ENCODE measurements at places on chromosomes 11 and 22.

- DNase-seq, result peak; percentile 50
Observed at GRCh38 chr11:2940147-2940920, 11.1 kb upstream of the PHLDA2 start.

- no peak for DNase-seq
Observed at GRCh38 chr11:103294516-103294915, 185.3 kb downstream of the DYNC2H1 start.

GRCh38 chr11:130553306-130553705 is 104.9 kb downstream of the ADAMTS15 start:
- DNase-seq, result no peak

- DNase-seq, result no peak
Observed at GRCh38 chr11:79314906-79315689, 125.7 kb downstream of the TENM4 start.

GRCh38 chr11:63683133-63683991 is 2.1 kb downstream of the RTN3 start:
- DNase-seq, result peak; percentile 13

DNA sequence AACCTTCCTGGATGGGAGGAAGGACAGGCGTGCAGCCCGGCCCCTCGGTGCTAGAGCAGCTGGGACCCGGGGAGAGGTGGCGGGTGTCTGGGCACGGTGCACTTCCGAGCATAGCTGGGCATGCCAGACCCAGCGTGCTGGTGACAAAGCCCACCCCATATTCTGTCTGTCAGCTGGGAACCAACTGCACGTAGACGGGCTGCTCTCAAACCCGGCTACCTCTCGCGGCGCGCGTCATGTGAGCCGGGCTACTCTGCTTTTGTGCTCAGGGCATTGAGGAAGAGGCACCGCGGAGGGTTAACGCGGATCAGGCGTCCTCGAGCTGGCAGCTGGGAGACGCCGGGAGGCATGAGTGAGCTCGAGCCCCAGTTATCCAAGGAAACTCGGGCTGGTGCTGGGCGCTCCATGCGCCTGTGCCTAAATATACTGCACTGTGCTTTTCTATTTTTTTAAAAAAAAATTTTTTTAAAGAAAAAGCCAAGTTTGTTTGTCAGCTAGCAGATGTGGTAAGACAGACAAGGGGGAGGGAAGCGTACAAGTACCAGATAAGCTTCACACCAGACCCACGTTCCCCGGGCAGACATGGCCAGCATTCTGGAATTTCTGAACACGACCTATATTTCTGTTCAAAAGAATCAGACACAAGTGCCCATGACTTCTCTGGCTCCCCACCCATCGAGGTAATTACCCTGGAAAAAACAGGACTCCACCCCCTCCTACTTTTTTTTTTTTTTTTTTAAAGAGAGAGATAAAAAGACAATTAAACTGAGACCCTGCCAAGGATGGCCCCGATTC is 425.6 kb downstream of the SHANK2 start:
- DNase-seq, result no peak

GRCh38 chr11:19419021-19419750 is 178.4 kb upstream of the E2F8 start:
- no peak for DNase-seq

GRCh38 chr11:116646191-116646590 is 126.6 kb downstream of the BUD13 start:
- DNase-seq, result no peak

DNA sequence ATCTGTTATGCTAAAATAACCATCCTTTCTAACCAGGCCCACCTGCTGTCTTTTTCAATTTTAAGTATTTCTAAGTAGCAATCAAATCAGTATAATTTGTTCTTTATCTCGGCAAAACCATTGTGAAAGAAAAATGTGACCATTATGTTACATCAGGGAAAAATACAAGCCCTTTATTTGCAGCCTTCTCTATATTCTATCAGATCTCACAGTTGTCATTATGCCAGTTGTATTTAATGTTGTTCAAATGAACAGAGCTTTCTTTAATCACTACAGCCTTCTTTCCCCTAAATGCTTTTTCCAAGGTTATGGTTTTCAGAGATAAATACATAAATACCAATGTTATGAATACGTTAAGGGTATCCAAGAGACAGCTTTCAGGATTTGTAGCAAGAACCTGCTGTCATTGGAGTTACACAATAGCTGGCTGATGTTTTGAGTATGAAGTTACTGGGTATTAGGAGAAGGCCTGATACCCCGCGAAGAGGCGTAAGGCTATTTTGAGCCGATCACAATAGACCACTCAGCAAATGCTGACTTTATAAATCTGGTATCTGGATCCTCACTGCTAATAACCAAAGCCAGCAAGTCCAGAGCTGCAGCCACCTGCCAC is 406.3 kb downstream of the CADM1 start:
- no peak for DNase-seq

DNA sequence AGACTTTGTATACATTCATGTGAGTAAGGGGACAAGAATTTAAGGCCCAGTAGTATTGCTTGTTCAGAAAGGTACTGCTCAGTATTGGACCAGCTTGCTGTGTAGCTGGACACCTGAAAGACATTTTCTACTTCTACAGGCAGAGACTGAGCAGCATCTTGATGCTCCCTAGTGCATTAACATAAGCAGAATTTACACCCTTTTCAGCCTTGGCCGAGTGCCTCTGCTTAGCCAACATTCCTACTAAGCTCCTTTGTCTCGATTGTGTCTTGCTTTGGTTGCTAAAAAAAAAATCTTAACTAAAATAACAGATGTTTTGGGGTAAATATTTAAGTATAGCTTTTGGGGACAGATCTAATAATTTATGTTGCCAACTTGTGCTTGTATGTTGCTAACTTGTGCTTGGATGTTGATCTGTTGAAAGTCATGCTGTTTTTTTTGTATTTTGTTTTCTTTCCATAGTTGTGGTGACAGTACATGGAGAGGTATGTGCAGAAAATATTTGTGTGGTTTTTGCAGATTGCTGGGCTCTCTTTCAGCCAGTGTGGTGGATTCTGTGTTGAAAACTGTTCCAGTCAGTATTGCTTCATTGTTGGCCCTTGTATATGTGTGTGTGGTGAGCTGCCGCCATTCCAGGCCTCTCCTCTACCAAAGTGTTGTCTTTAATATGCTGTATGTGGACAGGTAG is 3.7 kb downstream of the PTS start:
- no peak for DNase-seq

DNA sequence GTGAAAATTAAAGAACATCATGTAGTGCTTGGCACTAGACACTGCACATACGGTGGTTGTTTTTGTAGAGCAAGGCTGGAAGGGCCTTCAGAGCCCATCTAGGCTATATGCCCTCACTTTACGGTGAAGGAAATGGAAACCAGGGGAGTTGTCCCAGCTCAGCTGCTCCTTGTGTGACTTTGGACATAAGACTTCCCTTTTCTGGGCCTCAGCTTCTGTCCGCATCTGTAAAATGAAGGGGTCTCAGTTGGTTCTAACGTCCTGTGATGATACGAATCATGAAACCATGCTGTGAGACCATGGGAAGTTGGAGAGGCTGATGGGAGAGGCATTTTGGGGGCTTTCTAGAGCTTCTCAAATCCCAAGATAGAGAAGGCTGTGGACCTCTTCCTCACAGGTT is 4.7 kb downstream of the KCNE3 start:
- DNase-seq, result peak; percentile 41

- DNase-seq, result no peak
Observed at GRCh38 chr11:38476808-38477575, 1879.0 kb upstream of the RAG2 start.

- no peak for DNase-seq
Observed at GRCh38 chr22:28223826-28224225, 304.8 kb upstream of the PITPNB start.

DNA sequence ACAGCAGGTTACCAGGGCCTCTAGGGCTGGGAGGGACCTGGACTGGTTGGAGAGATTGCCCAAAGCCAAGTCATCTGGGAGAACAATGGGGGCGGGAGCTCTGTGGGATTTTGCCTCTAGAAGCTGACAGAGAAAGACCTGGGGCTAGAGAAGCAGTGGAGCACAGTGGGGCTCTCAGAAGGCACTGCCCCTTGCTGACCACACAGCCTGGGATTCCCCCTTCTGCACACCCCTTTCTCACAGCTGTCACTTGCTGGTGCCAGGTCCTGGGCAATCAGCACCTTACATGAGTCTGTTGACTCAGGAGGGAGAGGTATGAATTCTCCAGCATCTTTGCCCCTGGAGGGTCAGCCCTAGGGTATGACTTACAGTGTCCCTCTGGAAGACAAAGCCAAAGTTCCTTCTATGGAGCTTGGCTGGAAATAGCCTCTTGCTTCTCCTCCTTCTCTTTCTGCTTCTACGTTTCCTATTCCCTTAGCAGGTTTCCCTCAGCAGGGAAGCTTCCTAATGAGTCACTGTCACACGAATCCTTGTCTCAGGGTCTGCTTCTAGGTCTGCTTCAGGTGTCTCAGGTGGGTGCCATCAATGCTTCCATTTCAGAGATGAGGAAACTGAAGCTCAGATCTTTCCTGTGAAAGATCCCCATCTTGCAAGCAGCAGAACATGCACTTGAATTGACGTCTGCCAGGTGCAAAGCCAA is 27.0 kb downstream of the GDPD5 start:
- DNase-seq, result peak; percentile 39

DNA sequence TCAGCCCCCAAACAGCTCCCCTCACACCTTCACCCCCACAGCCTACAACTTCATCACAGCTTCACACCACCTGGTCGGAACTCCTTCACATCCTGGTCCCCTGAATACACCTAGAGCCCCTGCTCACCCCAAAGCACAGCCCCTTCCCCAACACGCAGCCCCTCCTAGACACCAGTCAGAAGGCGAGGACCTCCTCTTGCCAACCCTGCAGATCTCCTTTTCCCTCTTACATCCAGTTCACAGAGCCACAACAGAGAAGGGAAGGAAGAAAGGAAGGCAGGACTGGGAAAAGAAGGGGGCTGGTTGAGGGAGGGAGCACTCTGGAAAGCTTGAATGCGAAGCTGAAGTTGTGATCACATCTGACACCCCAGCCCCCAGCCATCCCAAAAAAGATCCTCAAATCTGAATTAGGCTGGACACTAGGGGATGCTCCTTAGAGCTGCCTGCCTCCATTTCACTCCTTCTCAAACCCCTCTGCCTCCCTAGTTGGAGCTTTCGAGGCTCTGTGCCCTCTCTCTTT is 629 bp downstream of the CCKBR start:
- no peak for DNase-seq

GRCh38 chr11:81647374-81647773 is 1086.3 kb downstream of the FAM181B start:
- no peak for DNase-seq

DNA sequence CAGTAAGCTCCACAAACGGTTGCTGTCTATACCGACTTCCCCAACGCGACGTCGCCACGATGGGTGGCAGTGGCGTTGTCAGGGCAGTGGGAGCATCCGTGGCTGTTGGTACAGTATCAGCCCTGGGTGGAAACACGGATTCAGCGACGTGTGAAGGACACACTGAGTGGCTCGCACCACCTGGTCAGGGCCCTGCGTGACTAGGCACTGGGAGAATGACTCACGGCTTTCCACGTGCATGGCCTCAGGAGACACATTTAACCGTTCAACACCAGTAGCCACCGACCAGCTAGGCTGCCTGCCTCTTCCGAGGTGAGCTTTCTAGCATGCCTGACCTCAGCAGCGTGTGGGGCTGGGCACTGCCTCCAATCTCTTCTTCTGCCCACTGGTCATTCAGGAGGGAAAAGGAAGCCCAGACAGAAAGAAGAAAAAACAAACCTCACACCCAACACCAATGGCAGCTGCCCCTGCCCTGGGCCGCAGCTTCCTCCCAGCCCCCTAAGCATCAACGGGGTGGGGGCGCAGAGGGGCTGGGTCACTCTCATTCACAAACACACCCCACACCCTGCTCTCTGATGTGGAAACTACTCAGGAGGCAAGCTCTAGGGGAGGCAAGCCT is 59.0 kb downstream of the MYH9 start:
- DNase-seq, result peak; percentile 45

GRCh38 chr22:49192857-49193250 is 634.8 kb downstream of the BRD1 start:
- no peak for DNase-seq

DNA sequence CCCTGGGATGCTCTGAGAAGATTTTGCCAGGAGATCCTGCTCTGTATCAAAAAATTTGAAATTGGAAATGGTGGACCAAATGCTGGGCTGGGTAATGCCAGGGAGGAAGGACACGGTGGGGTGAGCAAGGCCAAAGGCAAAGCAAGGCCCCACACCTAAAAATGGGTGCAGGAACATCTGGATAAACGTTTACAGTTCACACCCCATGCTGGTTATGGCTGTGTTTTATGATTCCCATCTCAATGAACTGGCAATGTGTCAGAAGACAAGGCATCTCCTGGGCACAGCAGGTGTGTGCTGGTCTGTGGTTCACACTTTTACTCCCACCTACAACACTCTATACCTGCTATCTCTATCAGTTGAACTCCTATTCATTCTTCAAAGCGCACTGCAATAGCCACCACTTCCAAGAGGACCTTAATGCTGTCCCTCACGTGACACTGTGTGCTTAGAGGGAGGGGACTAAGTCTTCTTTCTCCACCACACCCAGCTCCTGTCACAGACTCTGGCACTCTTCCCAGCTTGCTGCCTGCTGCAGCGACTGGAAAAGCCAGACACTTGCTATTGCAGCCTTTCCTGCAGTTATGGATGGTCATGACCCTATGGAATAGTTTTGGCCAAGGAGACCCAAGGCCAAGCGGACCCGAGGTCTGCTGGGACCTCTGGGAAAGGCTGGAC is 277.5 kb downstream of the CTTN start:
- DNase-seq, result no peak

DNA sequence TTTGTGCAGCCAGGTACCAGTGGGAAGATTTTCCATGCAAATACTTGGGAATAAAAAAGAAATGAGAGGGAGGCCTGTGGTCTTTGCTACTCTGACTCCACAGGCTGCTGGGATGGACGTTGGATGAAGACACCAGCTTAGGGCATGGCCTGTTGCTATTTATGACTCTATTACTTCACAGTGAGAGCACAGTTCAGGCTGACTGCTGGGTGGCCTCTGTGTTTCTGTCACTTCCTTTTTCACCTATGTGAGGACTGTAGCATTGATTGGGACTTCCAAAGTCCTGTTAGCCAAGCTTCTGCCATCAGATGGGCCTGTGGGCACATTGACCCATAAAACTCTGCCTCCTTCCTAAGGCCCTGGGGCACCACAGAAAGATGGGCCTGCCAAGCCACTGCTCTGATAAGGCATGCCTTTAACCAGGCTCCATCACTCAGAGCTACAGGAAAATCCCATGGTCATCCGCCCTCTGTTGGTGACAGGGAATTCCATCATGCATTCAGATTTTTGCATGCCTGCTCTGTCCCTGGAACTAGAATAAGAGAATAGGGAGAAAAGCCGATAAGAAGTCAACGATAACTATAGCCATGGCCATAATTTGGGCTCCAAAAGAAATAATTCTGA is 64.6 kb downstream of the KCNJ1 start:
- DNase-seq, result peak; percentile 48

- no peak for DNase-seq
Observed at GRCh38 chr22:27752771-27753170, 48.8 kb downstream of the MN1 start.
